NCI-H82 (cell line): ENCODE measurements at places on chromosomes 2 and 18.
A peak's percentile ranks its signal among the peaks of the same experiment; 100 is the strongest.

DNA sequence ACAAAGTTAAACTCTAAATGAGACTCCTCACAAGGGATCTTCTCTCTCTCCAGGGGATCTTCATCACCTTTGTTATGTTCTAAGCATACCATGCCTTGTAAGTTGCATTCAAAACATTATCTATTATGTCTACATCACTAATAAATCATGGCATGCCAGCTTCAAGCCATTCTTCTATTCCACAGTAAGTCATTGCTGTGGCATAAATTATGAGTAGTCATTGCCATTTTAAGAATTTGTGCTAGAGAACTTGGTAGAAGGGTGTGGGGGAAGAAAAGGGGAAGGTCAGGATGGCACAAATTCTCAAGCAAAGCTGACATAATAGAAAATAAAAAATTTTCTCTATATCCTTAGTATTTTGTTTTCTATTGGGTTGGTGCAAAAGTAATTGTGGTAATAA is 33.5 kb downstream of the BARD1 start:
- no peak for DNase-seq

DNA sequence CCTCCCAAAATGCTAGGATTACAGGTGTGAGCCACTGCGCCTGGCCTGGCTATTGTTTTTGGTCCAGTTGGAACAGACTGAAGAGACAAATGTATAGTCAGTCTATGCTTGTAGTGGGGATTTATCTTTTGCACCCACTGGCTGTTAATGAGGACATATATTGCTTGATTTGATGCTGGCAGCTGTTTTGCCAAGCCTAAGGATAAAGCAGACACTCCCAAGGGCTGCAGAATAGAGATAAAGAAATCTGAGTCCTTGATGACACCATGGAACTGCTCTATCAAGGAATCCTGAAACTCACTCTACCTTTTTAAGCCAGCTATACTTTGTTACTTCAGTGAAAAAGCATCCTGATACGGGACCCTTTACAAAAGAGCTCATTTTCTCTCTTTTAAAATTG is 43.1 kb upstream of the ENOSF1 start:
- DNase-seq, result no peak

GRCh38 chr2:219728991-219729487 is 101.6 kb downstream of the SLC4A3 start:
- peak; percentile 50 for DNase-seq

- no peak for DNase-seq
These were observed 229.5 kb downstream of the ETAA1 start for GRCh38 chr2:67626656-67627055.

DNA sequence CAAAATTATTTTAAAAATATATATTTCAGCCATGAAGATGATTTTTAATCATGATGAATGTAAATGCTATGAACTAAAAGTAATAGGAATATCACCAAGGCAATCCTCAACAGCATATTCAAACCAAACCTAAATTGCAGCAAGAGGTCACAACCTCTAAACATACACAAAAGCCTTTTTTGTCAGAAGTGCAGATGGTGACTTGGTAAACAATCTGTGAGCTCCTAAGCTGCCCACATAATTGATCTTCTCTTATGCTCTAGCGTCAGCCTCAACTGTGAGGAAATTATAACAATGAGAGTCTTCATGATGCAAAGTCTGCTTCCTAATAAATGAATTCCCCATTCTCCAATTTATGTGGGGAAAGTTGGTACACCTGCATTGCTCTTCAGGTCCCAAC is 113.2 kb downstream of the TSN start:
- DNase-seq, result peak; percentile 85

GRCh38 chr2:17476830-17477229 is 41.4 kb downstream of the RAD51AP2 start:
- no peak for DNase-seq

DNA sequence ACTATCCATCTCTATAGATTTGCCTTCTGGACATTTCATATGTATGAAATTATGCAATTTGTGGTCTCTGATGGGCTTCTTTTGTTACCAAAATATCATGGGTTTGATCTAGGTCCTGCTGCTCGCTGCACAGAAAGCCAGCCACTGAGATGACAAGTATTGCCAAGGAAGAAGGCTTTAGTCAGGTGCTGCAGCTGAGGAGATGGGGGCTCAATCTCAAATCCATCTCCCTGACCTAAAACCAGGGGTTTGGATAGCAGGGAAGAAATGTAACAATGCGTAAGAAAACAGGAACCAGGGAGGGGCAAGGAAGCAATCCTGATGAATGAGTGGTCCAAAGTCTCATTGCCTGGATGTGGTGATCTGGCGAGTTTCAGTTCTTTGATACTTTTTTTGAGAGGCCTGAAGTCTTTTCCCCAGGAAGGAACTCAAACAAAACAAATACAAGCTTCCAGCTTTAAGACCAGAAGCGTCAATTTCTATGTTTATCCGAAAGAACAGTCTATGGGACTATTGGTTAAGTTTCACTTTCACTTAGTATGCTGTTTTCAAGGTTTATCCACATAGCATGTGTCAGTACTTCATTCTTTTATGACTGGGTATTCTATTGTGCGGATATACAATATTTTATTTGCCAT is 3.4 kb upstream of the CKAP2L start:
- DNase-seq, result no peak

DNA sequence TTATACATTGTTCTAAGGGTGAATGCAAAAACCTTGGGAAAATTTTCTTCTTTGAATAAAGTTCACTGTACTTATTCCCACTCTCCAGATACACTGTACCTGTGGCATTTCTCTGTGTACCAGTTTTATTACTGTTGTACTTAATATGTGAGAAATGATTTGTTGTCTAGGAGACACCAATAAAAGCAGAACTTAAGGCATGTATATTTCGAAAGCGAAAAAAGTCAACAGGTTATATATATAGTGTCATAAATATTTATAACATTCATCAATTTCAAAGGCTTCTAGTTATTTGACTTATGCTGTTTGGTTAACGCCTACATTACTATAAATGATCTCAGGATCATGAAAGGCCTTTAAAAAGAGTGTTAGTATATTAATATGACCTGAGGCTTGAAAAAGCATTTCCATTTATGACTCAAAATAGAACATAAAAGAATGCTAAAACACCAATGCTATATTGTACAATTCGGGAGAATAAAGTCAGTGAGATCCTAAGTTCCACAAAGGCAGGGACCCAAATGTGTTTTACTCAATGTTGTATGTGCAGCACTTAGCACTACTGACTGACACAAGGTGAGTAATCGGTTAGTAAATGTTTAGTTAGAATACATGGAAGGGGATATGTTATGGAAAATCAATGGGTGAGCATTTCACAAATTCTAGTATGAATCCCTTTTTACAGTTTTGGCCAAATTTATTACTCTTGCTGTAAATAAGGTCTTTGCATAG is 32.2 kb upstream of the HNRNPA3 start:
- DNase-seq, result no peak

GRCh38 chr2:169116327-169116726 is 47.0 kb downstream of the DHRS9 start:
- DNase-seq, result no peak

DNA sequence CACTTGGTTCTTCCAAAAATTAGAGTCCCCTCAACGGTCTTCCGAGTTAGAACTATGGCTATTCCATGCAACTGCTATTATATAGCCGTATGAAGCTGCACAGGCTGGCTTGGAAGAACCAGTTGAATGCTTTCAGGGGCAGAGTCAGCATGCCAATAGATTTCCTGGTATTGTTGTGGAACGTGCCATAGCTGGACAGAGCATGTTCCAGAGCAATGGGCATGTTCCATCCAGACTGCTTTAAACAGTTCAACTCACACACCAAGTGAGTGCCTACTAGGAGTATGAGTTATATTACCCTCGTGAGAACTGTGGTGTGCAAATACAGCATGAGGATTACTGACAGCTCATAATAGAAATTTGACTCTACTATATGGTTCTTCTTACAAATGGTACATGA is 682.0 kb downstream of the SATB2 start:
- DNase-seq, result no peak

GRCh38 chr2:169388161-169388560 is 25.8 kb upstream of the LRP2 start:
- DNase-seq, result no peak

- DNase-seq, result peak; percentile 67
These were observed 126.2 kb upstream of the LGALSL start for GRCh38 chr2:64327510-64328414.

DNA sequence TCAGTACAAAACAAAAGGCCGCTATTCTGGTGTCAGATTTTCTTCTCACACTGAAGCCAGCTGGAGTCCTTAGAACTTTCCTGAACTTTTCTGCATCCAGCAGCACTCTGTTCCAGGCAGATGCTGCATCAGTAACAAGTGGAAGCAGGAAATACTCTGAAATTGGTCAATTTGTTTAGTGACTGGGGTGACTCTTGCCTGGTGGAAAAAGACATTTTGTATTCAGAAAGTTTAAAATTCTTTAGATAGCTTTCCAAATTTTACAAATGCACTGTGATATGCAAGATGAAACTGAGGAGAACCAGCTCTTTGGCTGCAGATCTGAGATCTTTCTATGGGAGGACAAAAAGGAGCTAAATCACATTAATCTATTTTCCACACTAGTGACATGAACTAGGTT is 385.7 kb downstream of the NRXN1 start:
- no peak for DNase-seq

DNA sequence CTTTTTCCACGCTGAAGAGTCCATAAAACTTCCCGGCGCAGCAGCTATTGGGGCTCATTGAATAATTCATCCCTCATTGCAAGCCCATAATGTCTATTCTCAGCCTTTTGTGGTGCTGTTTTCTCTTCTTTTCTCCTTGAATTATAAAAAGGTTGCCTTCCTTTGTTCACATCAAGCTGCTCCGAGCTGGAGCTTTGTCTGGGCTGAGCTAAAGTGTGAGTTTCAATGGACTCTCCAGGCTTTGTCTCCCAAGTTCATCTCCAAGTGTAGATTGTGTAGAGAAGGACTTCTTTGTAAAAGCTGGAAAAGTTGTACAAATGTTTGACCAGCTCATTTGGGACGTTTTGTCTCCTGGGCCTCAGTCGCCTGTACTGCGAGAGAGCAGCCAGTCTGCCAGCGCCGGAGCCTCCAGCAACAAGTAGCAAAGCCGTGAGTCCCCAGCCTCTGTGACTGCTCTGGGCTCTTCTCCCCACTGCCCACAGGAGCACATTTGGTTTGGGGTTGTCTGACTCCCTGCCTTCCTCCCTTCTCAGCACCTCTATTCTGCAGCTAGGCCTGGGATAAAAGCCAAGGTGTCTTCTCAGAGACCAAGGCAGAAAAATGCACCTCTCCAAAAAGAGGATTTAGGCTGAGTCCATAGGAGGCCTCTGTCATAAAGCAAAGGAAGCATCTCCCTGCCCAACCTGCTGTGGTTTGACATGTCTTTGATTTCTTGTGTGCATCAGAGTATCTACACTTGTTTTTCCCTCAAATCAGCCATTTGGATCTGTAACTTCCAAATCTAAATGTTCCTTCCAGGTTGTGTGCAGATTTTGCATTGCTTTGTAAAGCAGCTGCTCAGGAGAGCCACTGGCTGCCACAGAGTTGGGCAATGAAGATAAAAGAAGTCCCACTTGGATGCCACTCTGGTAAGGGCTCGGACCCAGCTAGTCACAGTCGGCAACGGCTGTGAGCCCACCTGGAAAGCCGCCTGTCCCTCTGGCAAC is 6.4 kb downstream of the PAX3 start:
- no peak for DNase-seq

DNA sequence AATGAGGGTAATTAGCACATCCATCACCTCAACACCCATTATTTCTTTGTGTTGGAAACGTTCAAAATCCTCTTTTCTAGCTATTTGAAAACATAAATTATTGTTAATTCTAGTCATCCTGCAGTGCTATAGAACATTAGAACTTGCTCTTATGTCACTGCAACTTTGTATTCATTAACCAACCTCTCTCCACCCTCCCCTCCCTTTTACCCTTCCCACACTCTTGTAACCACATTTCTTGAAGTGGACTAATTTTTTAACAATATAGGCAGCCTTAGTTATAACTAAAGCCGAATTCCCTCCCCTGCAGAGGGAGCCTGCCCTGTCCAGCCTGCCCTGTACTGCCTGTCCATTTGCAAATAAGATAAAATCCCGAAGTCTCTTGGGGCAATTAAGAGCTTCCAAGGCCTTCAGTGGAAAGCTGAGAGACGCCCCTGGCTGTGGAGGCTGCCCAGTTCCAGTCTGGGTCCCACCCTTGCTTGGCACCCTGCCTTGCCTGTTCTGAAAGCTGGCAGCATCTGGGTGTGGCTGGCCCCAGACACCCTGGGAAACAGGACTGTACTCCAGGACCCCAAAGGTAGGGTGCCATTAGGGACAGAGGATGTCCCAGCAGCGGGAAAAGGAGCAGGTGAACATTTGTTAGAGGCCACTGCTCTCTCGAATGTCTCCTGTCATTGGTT is 65.1 kb downstream of the MEX3C start:
- DNase-seq, result no peak

DNA sequence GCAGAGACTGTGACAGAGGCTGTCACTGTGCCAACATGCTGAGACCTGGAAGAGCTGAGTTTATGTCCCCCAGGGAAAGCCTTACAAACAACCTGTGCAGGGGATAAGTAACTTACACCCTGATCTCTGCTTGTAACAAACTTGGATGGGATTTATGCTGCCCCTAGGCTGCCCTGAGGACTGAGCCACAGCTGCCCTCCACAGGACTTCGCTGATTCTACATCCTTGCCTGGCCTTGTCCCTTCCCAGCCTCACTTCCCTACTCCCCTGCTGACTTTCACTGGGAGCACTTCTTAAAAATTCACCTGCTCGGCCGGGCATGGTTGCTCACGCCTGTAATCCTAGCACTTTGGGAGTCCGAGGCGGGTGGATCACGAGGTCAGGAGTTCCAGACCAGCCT is 45.9 kb upstream of the ASAP2 start:
- peak; percentile 67 for DNase-seq

- DNase-seq, result no peak
These were observed 46.4 kb upstream of the CYP1B1 start for GRCh38 chr2:38122344-38122743.

GRCh38 chr2:105889046-105889445 is 144.3 kb downstream of the NCK2 start:
- DNase-seq, result no peak

- DNase-seq, result no peak
These were observed 2.4 kb upstream of the SERPINB10 start for GRCh38 chr18:63905361-63905760.

GRCh38 chr2:241500016-241500415 is 8.4 kb downstream of the STK25 start:
- no peak for DNase-seq

- DNase-seq, result no peak
These were observed 35.6 kb downstream of the TWIST2 start for GRCh38 chr2:238883421-238883901.

- DNase-seq, result no peak
These were observed 504.9 kb downstream of the GALR1 start for GRCh38 chr18:77754475-77755044.

DNA sequence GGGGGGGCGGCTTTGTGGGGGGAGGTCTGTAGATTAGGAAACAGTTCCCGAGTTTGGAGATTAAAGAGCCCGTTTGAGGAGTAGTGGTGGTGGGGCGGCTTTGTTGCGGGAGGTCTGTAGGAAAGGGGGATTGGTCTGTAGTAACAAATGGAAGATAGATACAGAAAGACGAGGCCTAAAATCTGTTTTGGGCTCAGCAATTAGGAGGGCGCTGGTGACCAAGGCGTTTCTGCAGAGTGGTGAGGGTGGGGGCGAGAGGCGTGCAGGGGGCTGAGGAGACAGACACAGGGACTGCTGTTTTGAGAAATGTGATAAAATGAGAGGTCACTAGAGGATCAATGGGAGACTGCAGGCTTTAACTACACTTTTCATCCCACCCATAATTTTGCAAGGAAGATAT is 1.6 kb upstream of the ADNP2 start:
- DNase-seq, result no peak

GRCh38 chr2:208010506-208010905 is 14.8 kb downstream of the PLEKHM3 start:
- DNase-seq, result no peak
